Inflammatory macrophage treated with lipopolysaccharide for 1 hour (primary cell): ENCODE measurements at places on chromosomes 2 and 18.

- no peak for DNase-seq
Observed at GRCh38 chr2:227782804-227783203, 30.8 kb upstream of the CCL20 start.

- no peak for DNase-seq
Observed at GRCh38 chr18:9172506-9173127, 36.0 kb downstream of the ANKRD12 start.

DNA sequence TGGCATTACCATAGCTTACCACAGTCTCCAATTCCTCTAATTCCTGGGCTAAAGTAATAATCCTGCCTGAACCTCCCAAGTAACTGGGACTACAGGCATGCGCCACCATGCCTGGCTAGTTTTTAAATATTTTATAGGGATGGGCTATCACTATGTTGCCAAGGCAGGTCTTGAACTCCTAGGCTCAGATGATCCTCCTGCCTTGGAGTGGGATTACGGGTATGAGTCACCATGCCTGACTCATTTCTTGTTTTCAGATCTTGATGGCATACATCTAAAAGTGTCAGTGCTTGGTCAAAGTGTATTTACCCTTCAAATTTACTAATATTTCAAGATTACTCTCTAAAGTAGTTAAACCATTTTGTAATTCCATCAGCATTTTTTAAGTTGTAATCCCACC lies 9.4 kb upstream of the SOCS6 start:
- no peak for DNase-seq

DNA sequence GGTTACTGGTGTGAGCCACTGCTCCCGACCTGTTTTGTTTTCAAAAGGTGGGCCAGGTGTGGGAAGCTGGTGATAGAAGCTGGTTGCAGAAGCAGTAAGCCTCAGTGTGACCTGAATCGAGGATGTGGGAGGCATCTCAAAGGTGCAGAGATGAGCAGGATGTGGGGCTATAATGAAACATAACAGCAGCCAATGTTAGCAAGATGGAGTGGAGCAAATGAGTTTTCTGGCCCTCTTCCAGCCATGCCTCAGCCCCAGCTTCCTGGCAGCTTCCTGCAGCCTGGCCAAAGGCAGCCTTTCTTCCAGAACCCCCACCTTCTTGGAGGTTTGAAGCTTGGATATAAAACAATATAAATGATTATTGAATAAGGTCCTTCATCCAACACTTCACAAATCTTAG lies 184.8 kb downstream of the NCK2 start:
- no peak for DNase-seq

DNA sequence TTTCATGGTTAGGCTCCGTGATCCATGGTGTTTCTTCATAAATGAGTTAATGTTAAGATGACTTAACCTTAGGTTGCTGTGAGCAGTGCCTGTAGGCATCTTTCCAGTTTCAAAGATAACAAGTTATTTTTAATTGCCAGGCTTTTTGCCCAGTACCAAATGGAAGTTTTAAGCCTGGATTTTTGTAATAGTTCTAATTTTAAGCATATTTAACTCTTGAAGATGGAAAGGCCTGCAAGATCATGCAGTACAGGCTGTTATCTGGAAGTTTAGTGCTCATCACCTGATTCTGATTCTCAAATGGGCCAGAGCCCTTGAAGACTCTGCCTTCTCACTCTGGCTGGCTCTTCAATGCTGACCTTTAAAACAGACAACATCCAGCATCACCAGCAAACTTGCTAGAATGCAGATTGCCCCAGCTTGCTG lies 141.3 kb downstream of the NCK2 start:
- no peak for DNase-seq

DNA sequence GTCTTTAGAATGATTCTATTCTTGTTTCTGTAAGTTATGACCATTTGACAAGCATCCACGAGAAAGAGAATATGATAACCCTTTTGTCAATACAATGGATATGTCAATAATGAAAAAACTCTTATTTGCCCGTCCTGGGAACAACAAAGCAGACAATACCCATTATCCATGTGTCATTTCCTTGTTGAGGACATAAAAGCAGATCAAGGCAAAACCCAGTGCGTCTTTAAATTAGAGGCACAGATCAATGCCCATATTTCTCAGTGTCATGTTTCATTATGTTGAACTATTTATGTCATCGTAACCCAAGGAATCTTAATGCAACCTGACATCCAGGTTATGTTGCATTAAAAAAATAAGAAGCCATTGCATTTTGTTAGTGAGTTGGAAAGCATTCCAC lies 365.0 kb upstream of the CELF4 start:
- no peak for DNase-seq

DNA sequence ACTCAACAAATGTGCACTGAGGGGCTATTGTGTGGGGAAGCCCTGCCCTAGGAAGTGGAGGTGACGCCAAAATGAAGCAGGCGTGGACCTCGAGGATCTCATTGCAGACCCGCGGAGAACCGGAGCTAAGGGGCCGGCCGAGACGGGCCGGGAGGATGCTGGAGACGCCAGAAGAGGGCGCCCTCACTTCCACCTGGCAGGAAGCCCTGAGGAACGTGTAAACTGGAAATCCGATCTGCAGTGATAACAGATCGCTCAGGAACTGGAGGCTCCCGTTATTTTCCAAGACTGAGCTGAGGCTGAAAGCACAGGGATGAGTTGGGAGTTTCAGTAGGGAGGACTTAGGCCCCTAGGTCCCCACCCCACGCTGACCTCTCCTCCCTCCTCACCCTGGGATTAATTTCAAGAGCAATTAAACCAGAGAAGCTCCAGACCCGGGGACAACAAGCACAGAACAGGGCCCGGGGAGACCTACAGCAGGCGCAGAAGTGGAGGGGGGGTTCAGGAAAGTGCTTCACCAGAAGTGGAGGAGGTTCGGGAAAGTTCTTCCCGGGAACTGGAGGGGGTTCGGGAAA lies 7.7 kb upstream of the COL6A3 start:
- peak; percentile 50 for DNase-seq

GRCh38 chr2:191521608-191522208 lies 156.2 kb upstream of the NABP1 start:
- peak; percentile 76 for DNase-seq
